ENCODE measurements at places on chromosomes 13 and 19. TPM values are rescaled to one million over a fixed set of nuclear protein-coding genes. Genes with fewer than 3 reads are reported as not detected.

Gene CEACAM3
- not detected for total RNA-seq

Gene GPR180
- total RNA-seq = 6.4 TPM

Gene GAPDHS
- not detected for total RNA-seq

Gene PROSER1
- total RNA-seq = 5.2 TPM

Gene KLHL1
- total RNA-seq = not detected

Gene PEAK3
- 0.15 TPM for total RNA-seq

Gene GNG7
- total RNA-seq = under 0.01 TPM

Gene FBXO27
- total RNA-seq = 2.7 TPM

Gene ZNF534
- total RNA-seq = not detected

Gene ZNF506
- 23.5 TPM for total RNA-seq

Gene WASF3
- total RNA-seq = 3.5 TPM

Gene CERS4
- 9.1 TPM for total RNA-seq

Gene IZUMO4
- total RNA-seq = 1.0 TPM

Gene FGF21
- total RNA-seq = not detected

Gene PDCD5
- 303 TPM for total RNA-seq

Gene SIAH3
- under 0.01 TPM for total RNA-seq

Gene PSG11
- total RNA-seq = not detected

Gene C13orf42
- not detected for total RNA-seq

Gene NLRP11
- total RNA-seq = not detected

Gene PNMA8A
- total RNA-seq = 3.7 TPM

Gene NLRP4
- total RNA-seq = not detected

Gene CDC34
- total RNA-seq = 72.6 TPM

Gene CEACAM8
- total RNA-seq = not detected

Gene ETV2
- total RNA-seq = 1.5 TPM

Gene RRAS
- total RNA-seq = 64.7 TPM

Gene CYP4F22
- not detected for total RNA-seq

Gene SMARCA4
- 97.4 TPM for total RNA-seq

Gene TNNI3
- not detected for total RNA-seq

Gene ZNF723
- total RNA-seq = not detected

Gene ZSCAN22
- 1.6 TPM for total RNA-seq

Gene CD209
- total RNA-seq = not detected

Gene SELENOV
- not detected for total RNA-seq

Gene NBEA
- 0.89 TPM for total RNA-seq

Gene TEX29
- not detected for total RNA-seq

Gene HNRNPUL1
- 136 TPM for total RNA-seq

Gene TEX26
- total RNA-seq = 0.30 TPM

Gene MBD3L3
- not detected for total RNA-seq

Gene PCDH17
- 0.17 TPM for total RNA-seq

Gene SEMA6B
- total RNA-seq = 0.45 TPM

Gene WDR83
- 11.9 TPM for total RNA-seq

Gene TUBGCP3
- total RNA-seq = 13.2 TPM

Gene RUBCNL
- 0.30 TPM for total RNA-seq

Gene TEX101
- not detected for total RNA-seq

Gene ZNF20
- total RNA-seq = 2.5 TPM

Gene USHBP1
- total RNA-seq = not detected

Gene CD79A
- 0.45 TPM for total RNA-seq

Gene FSTL3
- 81.8 TPM for total RNA-seq

Gene PTPRH
- total RNA-seq = 0.74 TPM

Gene MICOS13
- total RNA-seq = 93.1 TPM

Gene ERICH4
- total RNA-seq = not detected

Gene ADAT3
- total RNA-seq = 3.0 TPM

Gene PLPP2
- 18.6 TPM for total RNA-seq

Gene ZNF253
- 4.2 TPM for total RNA-seq

Gene HCN2
- 0.30 TPM for total RNA-seq

Gene ZNF497
- under 0.01 TPM for total RNA-seq

Measured in bronchus fibroblast of lung (primary cell).